ENCODE measurements at places on chromosomes 13 and 19.
A peak's percentile ranks its signal among the peaks of the same experiment; 100 is the strongest.

- no peak for DNase-seq
Measured at GRCh38 chr13:38680912-38681311, 6.0 kb upstream of the FREM2 start.

GRCh38 chr13:59641261-59641660, 522.5 kb downstream of the DIAPH3 start:
- DNase-seq, result no peak

DNA sequence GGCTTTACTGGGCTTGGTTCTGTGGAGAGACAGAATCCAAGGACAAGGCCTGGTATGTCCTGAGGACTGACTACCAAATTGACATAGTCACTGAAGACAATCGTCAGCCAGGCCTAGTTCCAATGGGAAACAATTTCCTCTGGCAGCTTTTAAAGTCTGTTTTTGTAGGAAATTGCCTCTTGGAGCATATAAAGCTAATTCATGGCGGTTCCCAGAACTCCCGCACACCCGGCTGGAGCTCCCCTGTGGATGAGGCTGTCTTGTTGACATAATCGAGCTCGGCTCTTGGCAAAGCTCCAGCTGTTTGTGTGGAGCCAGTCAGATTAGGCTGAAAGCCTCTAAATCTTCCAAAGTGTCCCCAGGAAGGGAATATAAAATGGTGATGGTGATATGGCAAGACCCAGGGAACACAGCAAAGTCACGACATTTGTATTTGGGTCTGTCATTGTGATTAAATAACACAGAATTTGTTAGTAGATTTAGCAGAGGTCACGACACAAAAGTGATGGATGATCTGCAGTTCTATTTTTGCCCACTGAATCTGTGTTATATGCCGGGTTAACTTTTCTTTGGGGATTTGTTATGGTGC, 395.0 kb downstream of the PCDH9 start:
- peak; percentile 94 for DNase-seq

- no peak for DNase-seq
Measured at GRCh38 chr19:16206637-16207036, 8.9 kb downstream of the AP1M1 start.
